GM12892 (cell line): ENCODE measurements at places on chromosomes 11 and 22.
A peak's percentile ranks its signal among the peaks of the same experiment; 100 is the strongest.

DNA sequence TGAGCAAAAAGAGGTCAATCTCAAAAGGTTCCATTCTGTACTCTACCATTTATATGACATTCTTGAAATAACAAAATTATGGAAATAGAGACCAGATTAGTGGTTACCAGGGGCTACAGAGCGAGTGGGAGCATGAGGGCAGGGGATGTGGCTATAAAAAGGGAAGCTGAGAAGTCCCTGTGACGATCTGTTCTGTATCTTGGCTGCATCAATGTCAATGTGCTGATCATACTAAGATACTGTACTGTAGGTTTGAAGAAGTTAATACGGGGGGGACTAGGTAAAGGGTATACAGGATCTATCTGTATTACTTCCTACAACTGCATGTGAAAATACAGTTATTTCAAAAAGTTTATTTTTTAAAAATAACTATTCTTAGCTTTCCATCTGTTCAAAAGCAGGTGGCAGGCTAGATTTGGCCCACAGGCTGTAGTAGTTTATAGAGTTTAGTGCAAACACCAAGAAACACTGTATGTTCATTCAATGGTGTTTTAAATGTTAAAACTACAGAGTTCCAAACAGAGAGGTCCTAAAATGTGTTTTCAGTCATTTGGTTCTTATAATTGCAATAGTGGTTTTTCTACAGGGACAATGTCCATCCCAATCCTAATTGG lies 78.2 kb downstream of the SMCO4 start:
- DNase-seq: no peak

GRCh38 chr11:84564180-84564866 lies 1062.8 kb downstream of the DLG2 start:
- DNase-seq: no peak

DNA sequence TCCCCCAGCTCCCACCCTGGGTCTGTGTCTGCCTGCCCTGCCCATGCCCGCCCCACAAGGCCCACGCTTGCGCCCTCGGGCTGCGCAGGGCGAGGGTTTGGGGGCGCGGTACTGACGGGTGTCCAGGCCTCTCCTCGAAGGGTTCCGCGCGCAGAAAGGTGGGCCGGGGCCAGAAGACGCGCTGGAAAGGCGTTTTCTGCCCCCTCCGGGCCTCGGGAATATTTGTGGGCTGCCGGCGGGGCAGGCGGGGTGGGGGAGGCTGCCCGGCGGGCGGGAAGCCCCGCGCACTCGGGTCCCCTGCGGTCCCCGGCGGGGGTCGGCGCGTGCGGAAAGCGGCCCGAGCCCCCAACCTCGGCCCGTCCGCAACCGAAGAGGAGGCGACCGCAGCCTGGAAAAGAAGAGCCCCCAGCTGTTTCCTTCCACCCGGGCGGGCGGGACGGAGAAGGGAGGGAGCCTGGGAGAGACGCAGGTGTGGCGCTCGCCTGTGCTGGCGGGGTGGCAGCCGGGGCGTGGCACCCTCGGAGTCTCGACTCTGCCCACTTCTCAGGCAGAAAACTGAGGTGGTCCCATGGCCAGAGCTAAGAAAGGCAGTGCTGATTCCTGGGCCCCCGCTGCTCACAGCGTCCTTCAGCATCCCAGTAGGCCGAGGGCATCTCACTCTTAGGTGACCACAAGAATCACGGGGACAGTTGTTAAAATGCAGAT lies 59.0 kb downstream of the THAP12 start:
- no peak for DNase-seq

DNA sequence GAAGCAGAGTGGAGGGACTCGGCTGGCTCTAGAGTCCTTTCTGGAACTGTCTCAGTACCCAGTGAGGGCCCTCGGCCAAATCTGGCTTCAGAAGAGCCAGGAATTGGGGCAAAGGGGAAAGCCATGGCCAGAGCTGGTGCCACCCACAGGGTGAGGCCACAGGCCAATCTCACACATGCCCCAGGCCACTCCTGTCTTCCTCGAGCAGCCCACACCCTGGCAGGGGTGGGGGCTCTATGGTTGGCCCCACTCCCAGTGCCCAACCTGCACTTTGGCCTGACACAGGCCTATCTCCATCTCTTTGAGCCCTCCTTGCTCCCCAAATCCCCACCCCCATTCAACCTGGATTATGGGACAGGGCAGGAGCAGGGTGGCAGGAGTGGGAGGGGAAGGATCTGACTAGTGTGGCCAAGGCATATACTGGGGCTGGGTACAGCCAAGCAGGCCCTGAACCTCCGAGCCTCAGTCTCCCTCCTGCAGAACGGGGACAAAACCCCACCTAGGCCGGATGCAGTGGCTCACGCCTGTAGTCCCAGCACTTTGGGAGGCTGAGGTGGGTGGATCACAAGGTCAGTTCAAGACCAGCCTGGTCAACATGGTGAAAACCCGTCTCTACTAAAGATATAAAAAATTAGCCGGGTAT lies 6.9 kb downstream of the TST start:
- no peak for DNase-seq

DNA sequence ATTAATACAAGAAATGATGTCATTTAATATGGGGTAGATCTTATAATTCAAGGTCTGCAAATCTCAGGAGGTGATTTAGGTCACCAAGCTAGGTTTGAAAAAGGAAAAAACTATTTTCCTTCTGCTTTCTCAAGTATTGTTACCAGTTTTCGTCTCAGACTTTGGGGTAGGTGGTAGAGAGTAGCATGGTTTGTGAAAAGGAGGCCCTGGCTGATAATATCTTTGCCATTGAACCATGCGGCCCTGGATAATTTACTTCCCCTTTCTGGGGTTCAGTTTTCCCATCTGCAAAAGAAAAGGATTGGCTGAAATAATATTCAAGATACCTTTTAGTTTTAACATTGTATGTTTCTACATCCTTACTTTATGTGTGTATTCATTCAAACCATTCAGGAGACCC lies 92.1 kb downstream of the WNT11 start:
- no peak for DNase-seq

DNA sequence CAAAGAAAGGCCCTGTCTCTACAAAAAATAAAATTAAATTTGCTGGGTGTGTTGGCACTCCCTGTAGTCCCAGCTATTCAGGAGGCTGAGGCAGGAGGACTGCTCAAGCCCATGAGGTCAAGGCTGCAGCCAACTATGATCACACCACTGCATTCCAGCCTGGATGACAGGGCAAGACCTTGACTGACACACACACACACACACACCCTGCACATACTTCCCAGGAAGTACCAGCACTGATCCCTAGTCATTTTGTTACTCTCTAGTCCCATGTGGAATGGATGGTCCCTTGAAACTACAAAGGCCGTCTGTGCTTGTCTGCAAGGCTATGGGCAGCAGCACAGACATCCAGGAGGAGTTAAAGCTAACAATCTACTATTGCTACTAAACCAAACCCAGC lies 59.7 kb upstream of the CYP2D6 start:
- no peak for DNase-seq

DNA sequence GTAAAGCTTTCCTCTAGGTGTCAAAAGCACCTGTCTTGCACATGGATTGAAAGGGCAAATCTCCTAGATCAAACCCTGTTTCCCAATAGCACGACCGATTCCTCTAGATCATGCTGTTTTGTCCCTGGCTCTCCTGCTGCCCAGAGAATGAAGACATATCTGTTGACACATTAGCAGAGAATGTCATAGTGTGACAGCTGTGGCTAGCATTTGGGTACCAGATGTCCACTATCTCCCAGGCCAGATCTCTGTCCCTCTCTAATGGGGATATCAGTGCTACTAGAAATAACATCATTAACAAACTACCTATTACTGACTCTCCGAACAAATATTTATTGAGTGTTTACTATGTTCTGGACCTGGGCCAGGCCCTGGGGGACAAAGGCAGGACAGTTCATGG lies 72.4 kb upstream of the ISX start:
- DNase-seq: no peak

- DNase-seq: no peak
These were observed 42.4 kb upstream of the NAV2 start for GRCh38 chr11:19670030-19670791.

DNA sequence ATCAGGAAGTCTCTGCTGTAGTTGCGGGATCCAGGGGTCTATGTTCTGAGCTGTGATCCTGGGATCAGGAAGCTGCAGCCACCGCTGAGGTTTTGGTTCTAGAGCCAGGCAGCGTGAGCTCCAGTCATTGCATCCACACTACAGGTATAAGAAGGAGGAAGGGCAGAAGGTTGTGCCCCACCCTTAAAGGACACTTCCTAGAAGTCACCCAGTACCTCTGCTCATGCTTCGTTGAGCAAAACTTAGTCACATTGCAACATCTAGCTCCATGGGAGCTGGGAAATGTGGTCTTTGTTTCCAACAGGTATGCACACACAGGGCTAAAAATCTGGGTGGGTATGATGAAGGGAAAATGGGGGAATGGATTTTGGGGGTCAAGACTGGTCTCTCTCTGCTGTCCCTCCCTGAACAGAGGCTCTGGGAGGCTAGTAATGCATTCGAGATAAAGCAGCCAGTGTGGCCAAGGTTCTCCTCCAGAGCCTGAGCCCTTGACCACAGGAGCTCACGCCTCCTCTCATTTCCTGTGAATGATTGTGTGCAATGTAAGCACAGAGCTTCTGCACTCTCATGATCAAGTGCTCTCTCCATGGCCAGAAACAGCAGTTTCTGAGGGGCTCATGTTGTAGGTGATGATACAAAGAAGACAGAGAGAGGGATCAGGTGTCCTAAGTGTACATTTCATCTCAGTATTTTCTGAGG lies 86.8 kb upstream of the OR4B1 start:
- DNase-seq: no peak

DNA sequence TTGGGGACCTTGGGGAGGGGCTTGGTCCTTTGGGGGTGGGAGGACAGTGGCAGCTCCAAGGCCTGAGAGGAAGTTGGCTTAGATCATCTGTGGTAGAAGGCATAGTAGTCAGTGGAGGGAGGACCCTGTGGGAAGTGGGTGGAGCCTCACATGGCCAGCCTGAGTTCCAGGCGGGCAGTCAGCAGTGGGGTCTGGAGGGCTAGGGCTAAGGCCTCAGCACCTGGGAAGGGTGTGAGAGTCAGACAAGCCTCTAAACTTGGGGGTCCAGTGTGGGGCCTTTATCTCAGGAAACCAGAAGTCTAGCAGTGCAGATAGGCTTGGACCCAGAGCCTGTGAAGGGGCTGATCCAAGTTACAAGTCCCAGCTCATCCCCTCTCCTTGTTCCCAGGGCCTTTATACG lies 4.0 kb downstream of the NLRX1 start:
- DNase-seq: no peak

GRCh38 chr11:1445741-1446445 lies 40.7 kb downstream of the MOB2 start:
- no peak for DNase-seq

DNA sequence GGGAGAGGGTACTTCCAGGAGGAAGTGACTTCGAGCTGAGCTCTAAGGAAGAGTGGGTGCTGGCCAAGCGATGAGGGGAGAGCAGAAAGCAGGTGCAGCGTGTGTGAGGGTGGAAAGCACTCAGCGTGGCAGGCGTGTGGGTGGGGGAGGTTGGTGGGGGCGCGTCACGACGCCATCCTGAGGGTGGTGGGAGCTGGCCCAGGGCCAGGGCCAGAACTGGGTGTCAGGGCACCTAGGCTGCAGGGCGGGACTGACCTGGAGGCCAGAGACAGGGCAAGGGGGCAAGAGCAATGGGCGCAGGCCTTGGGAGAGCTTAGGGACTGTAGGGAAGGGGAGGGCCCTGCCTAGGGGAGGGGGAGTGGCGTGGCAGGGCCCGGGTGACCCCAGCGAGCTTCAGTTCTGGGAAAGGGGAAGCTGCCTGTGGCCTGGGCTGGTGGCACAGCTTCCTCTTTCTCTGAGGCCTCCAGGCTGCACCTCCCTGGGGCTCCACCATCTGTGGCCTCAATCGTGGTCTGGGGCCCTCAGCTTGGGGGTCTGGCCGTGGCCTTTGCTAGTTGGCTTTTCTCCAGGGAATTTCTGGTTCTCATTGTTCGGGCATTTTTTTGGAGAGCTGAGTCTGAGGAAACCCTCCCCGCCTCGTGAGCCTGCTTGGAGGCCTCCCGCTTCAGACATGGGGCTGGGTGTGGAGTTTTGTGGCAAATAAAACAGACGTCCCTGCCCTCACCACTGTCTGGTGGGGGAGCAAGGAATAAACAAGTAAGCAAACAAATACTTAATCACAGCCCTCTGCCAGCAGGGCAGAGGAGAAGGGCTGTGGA lies 8.9 kb downstream of the RELT start:
- DNase-seq: peak; percentile 84

GRCh38 chr11:124122123-124122522 lies 6.9 kb downstream of the VWA5A start:
- DNase-seq: no peak

GRCh38 chr11:36631774-36632173 lies 33.7 kb upstream of the RAG2 start:
- no peak for DNase-seq

GRCh38 chr11:96397863-96398262 lies 8.1 kb downstream of the JRKL start:
- DNase-seq: no peak

DNA sequence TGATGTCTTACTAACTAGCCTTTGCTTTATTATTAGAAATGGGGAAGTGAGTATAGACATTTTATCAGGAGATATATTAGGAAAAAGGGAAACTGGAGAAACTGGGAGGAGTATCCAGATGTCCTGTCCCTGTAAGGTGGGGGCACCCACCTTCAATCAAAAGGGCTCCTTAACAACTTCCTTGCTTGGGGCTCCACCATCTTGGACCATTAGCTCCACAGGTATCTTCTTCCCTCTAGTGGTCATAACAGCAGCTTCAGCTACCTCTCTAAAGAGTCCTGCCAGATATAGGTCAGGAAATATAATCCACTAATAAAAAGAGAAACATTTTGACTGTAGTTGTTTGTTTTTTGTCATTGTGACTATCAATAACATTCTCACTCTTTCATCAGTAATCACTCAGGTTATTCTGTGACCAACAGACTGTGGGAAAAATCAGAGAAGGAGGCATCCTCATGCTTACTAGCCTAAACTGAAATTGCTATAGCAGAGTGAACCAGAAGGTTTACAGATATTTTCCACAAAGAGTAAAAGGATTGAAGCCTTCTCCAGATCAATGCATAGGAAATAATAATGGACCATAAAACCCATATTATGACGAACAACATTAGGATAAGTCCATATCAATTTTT lies 10.4 kb downstream of the OR51B4 start:
- DNase-seq: peak; percentile 4
